Brain microvascular endothelial cell (primary cell): ENCODE measurements at places on chromosomes 6 and 20.

DNA sequence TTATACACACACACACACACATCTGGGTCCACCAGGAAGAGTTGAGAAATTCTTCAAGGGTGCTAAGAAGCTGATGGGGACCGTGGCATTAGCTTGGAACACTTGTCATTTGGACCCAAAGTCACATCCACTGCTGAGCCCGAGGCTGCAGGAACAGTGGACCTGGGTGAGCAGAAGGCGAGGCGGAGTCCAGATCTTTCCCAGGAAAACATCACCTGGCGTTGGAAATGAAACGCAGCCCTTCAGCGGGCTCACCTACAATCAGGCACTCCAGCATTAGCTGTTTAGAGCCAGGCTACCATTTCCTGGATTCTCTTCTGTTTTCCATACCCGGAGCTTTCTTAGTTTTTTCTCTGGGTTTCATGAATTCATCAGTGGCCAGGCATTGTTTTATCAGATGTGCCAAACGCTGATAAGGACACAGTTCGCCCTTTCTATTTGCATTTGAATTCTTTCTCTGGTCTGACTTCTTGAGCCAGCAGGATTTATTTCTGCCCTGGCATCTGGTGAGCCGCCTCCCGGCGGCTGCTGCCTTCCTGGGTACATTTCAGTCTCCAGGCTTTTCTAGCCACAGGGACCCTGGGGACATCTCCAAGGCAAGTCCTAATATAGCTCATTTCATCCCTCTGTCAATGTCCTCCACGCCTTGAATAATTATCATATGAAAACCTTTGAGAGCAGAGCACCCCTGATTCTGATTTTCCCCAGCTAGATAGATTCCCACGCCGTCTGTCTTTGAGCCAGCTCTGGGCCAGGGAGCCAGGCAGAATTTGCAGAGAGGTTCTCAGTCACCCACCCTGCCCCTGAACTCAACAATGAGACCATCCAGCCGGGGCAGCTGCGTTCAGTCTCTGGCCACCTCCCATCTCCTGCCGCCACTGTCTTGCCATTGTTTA, 170.9 kb downstream of the TTLL2 start:
- DNase-seq = no peak

DNA sequence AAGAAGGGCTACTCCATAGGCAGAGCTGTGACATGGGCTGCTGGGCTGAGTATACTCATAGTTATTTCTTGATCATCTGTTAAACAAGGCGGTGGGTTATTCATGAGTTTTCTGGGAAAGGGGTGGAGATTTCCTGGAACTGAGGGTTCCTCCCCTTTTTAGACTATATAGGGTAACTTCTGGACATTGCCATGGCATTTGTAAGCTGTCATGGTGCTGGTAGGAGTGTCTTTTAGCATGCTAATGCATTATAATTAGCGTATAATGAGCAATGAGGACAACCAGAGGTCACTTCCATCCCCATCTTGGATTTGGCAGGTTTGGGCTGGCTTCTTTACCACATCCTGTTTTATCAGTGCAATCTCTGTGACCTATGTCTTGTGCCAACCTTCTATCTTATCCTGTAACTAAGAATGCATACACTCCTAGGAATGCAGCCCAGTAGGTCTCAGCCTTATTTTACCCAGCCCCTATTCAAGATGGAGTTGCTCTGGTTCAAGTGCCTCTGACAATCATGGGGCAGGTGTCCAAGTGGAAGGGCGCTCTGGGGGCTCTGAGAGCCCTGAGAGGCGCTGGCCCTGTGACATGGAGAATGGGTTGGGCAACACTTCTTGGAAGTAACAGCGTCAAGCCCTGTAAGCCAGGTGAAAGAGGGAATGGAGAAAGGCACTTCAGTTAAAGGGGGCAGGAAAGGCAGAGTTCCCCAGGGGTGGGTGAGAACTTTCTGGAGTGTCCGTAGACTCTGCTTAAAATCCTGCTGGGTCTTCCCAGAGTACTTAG, 354.2 kb upstream of the SULF2 start:
- DNase-seq = no peak

DNA sequence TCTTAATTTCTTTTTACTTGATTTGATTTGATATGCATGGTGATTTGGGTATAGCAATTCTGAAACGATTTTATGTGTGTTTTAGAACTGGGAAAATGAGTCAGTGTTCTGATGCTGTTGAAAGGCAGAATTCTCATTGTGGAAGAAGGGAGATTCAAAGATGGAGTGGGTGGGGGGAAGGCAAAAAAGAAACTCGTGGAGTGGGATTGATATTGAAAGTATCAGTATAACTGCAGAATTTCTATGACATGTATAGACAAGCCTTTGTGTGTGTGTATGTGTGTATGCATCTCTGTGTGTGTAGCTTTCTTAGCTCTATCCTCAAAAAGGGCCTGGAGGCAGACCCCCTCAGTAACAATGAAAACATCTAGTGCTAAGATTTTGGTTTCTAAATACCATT, 184.3 kb upstream of the OLIG3 start:
- no peak for DNase-seq

GRCh38 chr6:142558786-142559185, 257.0 kb downstream of the ADGRG6 start:
- DNase-seq = no peak

- peak; percentile 94 for DNase-seq
Observed at GRCh38 chr20:37223053-37223452, 38.6 kb downstream of the GHRH start.

GRCh38 chr20:62685781-62686555, 22.7 kb upstream of the NTSR1 start:
- no peak for DNase-seq
